ENCODE measurements at places on chromosomes 3 and 15.

DNA sequence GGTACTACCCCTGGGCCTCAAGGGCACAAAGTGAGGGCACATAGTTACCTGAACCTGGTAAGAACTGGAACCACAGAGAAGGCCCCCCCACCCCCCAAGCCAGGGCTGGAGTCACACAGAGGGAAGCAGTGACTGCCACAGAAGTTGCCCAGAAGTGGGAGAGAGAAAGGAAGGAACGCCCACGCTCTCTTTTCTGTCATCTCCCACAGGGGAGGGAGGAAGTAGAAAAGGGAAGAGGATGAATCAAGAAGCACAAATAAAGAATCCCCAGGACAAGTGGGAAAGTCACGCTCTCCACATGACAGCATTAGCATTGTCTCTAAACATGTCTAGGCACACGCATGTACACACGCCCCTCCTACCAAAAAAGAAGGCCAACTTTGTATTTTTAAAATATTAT is 114.7 kb upstream of the FRMD4B start:
- DNase-seq: no peak

DNA sequence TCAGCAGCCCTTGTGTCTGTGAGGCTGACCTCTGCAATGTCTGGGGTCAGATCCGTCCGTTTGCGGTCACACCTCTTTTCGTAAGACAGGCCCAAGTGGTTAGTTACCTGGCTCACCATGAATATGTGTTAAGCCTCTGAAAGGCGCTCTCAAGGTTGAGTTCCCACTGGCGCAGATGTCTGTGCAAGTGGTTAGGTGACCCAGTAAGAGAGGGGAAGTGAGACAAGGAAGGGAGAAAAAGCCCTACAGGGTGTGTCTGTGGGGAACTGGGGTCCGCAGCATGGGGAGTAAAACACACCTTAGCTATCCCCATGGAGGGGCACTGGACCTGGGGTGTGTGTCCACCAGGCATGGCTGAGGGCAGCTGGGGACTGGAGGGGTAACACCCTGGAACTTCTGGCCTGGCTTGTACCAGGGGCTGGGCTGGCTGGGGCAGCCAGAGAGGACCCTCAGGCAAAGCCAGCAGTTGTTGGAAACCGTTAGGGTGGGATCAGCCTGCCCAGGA is 391.6 kb upstream of the PROK2 start:
- DNase-seq: no peak

- DNase-seq: no peak
Measured at GRCh38 chr3:5058471-5058951, 63.6 kb upstream of the ARL8B start.

GRCh38 chr3:108051005-108051404 is 39.8 kb downstream of the CD47 start:
- no peak for DNase-seq

- no peak for DNase-seq
Measured at GRCh38 chr3:73605412-73605811, 19.3 kb downstream of the PDZRN3 start.

DNA sequence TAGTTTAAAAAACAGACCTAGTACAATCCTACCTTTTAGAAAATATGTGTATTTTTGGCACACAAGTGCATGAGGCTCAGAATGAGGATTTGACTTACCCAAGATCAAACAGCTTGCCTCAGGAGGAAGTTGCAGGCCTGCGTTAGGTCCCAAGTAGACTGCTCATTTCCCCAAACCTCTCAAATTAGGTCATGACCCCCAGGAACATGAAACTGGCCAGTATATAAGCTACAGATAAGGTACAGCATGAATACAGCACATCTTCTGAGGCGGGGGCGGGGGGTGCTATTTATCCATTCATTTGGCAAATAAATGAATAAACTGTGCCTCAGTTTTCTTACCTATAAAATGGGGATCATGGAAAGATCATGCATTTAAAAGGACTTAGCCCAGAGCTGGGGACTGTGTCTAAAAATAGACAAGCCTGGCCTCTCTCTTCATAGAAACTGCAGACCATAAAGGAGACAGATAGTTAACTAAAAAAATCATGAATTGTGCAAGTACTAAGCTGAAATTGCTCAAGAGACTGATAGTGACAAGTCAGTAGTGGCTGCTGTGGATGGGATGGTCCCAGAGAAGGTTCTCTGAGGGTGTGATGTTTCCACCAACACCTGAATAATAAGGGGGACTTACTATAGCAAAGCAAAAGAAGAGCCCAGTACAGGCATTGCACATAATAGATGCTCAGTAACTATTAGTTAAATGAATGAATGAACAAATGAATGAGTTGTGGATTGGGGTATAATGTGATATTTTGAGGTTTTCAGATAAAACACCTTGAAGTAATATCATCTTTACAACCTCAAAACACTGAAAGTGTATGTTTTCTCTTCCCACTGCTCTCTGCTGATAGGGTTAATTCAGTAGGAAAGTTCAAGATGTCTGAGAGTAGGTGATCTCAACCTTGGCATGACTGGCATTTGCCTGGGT is 258.5 kb upstream of the PROK2 start:
- no peak for DNase-seq

GRCh38 chr15:74997141-74997540 is 1.8 kb downstream of the SCAMP5 start:
- DNase-seq: no peak

- DNase-seq: no peak
Measured at GRCh38 chr15:80434926-80435720, 30.9 kb downstream of the ARNT2 start.

- no peak for DNase-seq
Measured at GRCh38 chr3:55162031-55162795, 234.4 kb upstream of the LRTM1 start.

- DNase-seq: no peak
Measured at GRCh38 chr3:3315846-3316245, 136.4 kb upstream of the CRBN start.

- DNase-seq: no peak
Measured at GRCh38 chr3:89278302-89279025, 171.0 kb downstream of the EPHA3 start.

DNA sequence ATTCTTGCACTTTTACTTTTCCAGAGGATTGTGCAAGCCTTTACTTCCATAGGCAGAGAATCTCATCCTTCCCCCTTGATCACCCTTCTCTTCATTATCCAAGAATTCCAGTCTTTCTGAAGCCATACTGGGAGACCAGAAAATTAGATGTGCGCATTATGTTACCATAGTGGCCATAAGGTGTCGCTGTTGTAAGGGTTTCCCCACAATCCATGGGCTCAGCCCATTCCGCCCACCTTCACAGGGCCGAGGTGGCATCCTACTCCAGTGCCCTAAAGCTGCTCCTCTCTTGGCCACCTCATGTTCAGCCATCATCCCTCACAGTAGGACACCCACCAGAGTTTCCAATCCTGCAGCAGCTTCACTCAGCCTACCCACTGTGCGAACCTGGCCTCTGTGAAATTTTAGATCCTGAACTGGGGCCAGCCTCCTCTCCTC is 35.0 kb downstream of the CTSH start:
- no peak for DNase-seq

DNA sequence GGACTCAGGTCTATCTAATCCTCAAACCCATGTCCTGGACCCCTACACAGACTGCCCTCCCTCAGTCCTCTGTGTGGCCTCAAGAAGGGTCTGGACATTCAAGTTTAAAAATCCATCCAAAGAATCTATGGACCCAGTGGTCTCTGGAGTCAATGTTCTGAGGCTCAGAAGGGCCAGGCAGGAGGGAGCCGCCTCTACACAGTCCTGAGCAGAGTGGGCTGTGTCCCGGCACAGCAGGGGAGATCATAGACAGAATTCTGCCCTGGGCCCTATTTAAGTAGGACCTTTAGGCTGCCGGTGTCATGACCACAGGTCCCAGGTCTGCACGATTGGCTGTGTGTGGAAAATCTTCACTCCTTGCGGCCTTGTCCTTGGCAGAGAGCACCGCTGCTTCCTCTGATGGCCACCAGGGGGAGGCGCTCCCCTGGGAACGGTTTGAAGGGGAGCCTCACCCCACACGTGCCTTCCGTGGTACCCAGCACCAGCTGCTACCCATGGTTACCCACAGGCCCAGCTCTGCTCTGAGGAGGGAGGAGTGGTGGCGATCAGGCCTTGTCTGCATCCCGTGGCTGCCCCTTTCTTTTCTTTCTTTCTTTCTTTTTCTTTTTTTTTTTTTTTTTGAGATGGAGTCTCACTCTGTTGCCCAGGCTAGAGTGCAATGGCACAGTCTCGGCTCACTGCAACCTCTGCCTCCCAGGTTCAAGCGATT is 37.9 kb downstream of the CHRD start:
- DNase-seq: peak; percentile 65

DNA sequence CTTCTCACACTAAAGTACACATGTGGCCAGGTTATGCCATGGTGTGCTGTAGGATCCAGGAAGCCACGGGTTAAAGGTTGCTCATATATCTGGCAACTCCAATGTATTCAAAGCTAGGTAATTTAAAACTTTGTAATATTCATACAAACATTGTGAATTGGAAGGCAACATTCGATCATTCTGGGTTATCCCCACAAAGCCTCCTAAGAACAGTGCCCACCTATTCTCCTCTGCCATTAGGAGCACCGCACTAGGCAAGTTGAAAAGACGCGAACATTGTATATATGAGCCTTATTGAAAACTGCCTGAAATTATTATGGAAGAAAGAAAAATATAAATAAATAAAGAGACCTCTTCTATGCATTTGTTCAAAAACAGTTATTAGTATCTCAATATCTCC is 228.2 kb downstream of the IGSF11 start:
- no peak for DNase-seq

GRCh38 chr3:160403796-160404470 is 4.5 kb downstream of the SMC4 start:
- no peak for DNase-seq

- no peak for DNase-seq
Measured at GRCh38 chr3:31848163-31848818, 132.8 kb downstream of the OSBPL10 start.

GRCh38 chr15:67085818-67086636 is 20.6 kb downstream of the SMAD3 start:
- DNase-seq: no peak

DNA sequence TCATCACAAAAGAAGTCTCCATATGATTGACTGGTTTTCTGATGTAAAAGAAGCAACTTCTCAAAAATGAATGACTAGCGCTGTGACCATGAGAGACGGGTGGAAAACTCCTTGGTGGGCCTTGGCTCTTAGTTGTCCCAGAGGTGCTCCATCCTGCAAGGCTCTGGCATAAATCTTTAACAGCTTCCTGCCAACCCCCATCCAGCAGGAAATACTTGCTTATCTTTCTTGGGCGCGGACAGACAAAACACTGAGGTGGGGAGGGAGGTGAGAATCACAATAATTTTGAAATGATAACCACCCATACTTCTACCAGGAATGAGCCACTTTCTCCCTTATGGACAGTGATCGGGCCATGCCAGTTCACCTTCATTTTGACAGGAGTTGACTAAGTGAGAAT is 128.6 kb downstream of the STT3B start:
- DNase-seq: no peak

GRCh38 chr3:126816986-126817777 is 113.1 kb downstream of the CHCHD6 start:
- no peak for DNase-seq

- no peak for DNase-seq
Measured at GRCh38 chr3:32423534-32423933, 31.9 kb downstream of the CMTM7 start.

- no peak for DNase-seq
Measured at GRCh38 chr3:177527182-177527581, 329.9 kb upstream of the TBL1XR1 start.

GRCh38 chr3:184092199-184092598 is 4.7 kb upstream of the HTR3E start:
- DNase-seq: no peak

- DNase-seq: no peak
Measured at GRCh38 chr15:66938114-66938830, 127.1 kb upstream of the SMAD3 start.

DNA sequence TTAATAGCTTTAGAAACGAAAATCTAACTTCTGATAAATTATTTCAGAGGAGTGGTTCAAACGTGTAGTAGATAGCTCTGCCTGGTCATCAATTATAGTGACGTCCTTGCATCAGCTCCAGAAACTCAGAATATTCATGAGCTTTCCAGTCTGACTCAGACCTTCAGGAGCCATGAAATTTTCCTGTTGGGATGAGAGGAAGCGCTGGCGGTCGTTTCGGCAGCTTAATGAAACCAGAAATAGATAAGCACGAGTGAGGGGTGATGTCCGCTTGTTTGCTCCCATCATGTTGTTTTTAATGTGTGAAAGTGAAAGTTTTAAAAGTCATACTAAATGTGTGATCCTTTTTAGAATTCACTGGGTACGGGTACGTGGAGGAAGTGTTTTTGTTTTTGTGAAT is 141.1 kb downstream of the PGPEP1L start:
- no peak for DNase-seq

DNA sequence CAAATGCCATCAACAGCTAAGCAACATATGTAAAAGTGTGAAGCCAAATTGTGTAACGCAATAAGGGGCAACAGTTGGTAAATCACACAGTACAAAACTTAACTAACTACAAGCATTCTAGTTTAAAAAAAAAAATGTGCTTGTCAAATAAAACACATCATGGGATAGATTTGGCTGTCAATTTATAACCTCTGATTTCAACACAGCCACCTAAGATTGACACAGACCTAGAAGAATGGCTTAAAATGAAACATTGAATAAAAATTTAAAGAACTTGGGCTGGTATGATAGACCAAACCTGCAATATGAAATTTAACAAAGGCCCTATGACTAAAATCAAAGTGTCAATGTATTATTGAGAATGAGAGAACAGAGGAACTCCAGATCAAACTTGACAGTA is 148.4 kb downstream of the NR1I2 start:
- DNase-seq: no peak

DNA sequence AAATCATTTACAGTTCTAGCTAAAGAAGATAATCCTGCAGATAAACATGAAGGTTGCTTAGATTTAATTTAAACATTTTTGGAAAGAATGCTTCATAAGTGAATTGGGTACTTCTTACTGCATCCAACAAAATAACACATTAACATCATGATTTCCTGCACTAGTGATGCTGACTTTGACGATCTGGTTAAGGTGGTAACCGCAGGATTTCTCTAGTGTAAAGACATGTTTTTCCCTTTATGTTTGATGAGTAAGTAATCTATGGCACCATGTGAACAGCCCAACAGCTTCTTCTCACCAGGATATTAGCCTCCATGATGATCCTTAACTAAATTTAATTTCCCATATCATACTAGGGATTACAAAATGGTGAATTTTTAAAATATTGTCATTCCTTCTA is 14.1 kb downstream of the SPPL2A start:
- no peak for DNase-seq

- DNase-seq: no peak
Measured at GRCh38 chr3:869734-870133, 223.1 kb upstream of the CNTN6 start.

GRCh38 chr15:26771578-26772153 is 1.2 kb downstream of the GABRB3 start:
- no peak for DNase-seq

DNA sequence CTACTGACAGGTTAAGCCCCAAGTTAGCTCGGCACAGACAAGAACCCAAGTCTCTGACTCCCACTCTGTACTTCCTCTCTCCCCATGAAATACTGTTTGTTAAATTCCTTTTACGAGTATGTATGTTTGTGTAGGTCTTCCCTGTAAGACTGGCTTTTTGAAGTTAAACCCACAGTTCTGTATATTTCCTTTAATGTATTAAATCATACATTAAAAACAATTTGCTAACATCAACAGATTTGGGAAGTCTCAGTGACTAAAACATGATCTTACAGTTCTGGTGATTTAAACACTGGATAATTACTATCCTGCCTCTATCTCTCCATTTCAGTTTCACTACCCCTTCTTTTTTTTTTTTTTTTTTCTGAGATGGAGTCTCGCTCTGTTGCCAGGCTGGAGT is 4.4 kb downstream of the CMTM6 start:
- DNase-seq: no peak
